ENCODE measurements at places on chromosomes 7 and 10. TPM values are rescaled to one million over a fixed set of nuclear protein-coding genes. Genes with fewer than 3 reads are reported as not detected.

Gene SMNDC1
- total RNA-seq, result 13.8 TPM

Gene LIPJ
- total RNA-seq, result 1.6 TPM

Gene SNCG
- 29.1 TPM for total RNA-seq

Gene HMX3
- 2.8 TPM for total RNA-seq

Gene STX1A
- total RNA-seq, result 68.0 TPM

Gene LDB3
- total RNA-seq, result not detected

Gene LRCH4
- 11.1 TPM for total RNA-seq

Gene DBNL
- 56.1 TPM for total RNA-seq

Gene TMEM176A
- 1.2 TPM for total RNA-seq

Gene HOXA5
- not detected for total RNA-seq

Gene SPOCK2
- 207 TPM for total RNA-seq

Gene ARHGEF5
- total RNA-seq, result 1.8 TPM

Gene ZNF425
- 5.8 TPM for total RNA-seq

Gene NDUFA5
- 194 TPM for total RNA-seq

Gene DRGX
- 0.23 TPM for total RNA-seq

Gene TLL2
- total RNA-seq, result 2.1 TPM

Gene FOXI2
- total RNA-seq, result not detected

Gene NUTM2B
- 0.46 TPM for total RNA-seq

Gene PTPRE
- total RNA-seq, result 31.8 TPM

Gene NKX2-3
- not detected for total RNA-seq

Gene CUZD1
- total RNA-seq, result 0.69 TPM

Gene EPHB6
- total RNA-seq, result 21.9 TPM

Gene ASZ1
- total RNA-seq, result not detected

Gene TEX36
- not detected for total RNA-seq

Gene C10orf105
- total RNA-seq, result 2.1 TPM

Gene IRF5
- 3.9 TPM for total RNA-seq

Gene PNLIPRP2
- not detected for total RNA-seq

Gene HABP2
- 0.23 TPM for total RNA-seq

Gene RPP38
- total RNA-seq, result 10.1 TPM

Gene BAG3
- total RNA-seq, result 2.1 TPM

Data from diencephalon (tissue), 1 donor.